Posterior vena cava (tissue), 2 donors: ENCODE measurements at places on chromosomes 13 and 19.
A peak's percentile ranks its signal among the peaks of the same experiment; 100 is the strongest.

DNA sequence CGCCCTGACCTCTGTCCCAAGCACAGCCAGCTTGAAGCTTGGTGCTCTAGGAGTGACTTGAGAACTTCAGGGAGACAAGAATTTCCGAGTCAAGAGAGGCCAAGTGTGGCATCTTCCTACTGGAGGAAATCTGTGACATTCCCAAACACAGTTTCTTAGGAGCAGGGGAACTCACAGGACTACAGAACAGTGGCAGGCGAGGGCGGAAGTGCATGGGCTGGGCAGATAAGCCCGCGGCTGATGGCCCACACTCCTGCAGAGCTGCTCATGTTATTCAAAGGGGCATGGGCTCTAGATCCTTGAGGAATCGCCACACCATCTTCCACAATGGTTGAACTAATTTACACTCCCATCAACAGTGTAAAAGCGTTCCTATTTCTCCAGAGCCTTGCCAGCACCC lies 168.8 kb downstream of the KATNAL1 start:
- DNase-seq, result peak; percentile 31

GRCh38 chr19:1035998-1036621 lies 3.8 kb upstream of the ABCA7 start:
- no peak for DNase-seq

DNA sequence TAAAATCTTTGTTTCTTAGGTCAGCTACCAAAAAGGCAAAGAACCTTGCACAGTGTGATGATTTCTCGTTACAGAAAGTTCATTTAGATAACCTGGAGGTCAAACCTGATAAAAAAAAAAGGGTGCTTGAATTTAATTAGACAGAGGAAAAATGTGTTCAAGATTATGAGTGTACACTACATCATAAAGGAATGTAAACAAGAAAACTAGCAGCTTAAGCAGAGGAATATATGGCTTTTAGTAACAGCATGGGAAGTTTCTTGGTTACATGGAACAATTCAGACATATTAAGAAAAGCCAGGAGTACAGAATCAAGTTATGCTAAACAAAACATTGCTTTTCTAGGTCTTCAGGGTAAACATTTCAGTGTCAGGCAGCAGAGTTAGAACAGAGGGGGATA lies 32.9 kb downstream of the ING1 start:
- DNase-seq, result no peak

GRCh38 chr19:14901675-14902260 lies 15.8 kb upstream of the OR7A17 start:
- DNase-seq, result no peak

DNA sequence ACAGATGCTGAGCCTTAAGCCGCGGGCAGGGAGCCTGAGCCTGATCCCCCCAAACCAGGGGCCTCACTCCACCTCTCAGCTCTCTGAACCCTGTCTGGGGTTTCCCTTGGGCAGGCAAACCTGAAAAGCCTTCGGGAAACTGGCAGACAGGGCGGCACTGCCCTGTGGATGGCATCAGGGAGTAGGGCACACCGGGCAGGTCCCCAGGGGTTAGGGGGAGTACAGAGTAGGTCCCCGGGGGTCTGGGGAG lies 9.7 kb downstream of the MKNK2 start:
- DNase-seq, result no peak

- DNase-seq, result no peak
Measured at GRCh38 chr13:110067355-110068175, 239.4 kb downstream of the COL4A1 start.

DNA sequence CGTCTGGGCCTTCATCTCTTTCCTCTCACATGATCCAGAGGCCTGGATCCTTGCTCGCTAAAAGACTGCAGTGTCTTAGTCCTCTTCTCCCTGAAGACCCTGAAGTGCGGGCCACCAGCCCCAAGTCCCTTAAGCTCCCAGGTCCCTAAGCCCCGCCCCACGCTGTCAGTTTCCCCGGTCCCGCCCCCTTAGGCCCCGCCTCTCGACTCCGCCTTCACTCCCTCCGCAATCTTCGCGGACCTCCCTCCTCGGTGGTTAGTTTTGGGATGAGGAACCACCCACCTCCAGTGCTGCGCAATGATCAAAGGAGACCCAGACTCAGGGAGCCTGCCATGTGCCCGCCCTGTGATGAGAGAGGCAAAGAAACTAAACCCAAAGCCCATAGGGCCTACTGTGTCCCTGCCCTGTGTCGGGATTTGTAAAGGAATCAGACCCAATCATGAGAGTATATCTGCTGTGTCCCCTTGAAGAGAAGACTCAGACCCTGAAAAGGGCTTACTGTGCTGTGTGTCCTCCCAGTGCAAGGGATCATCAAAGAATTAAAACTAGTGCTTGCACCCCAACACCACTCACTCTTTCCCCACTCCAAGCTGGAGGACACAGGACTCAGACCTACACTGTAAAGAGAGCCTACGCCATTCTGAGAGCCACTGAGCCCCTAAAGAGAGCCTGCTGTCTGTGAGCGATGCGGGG lies 3.0 kb upstream of the COX6B1 start:
- peak; percentile 94 for DNase-seq

DNA sequence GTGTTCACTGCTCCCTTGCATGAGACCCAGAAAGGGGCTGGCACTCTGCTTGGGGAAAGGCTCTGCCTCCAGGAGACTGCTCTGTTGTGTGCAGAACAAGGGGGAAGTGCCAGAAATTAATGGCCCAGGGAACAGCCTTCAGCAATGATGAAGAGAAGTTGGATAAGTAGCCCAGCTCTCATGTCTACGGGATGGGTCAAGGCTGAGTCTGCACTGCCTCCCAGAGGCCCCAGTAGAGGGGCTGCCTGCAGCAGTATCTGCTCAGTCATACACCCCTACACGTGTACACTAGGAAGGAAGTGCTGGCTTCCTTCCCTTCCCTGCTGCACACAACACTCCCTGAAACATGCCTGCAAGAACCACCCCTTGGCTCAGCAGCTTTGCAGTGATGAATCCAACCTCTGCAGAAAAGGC lies 54.6 kb upstream of the URI1 start:
- peak; percentile 26 for DNase-seq

DNA sequence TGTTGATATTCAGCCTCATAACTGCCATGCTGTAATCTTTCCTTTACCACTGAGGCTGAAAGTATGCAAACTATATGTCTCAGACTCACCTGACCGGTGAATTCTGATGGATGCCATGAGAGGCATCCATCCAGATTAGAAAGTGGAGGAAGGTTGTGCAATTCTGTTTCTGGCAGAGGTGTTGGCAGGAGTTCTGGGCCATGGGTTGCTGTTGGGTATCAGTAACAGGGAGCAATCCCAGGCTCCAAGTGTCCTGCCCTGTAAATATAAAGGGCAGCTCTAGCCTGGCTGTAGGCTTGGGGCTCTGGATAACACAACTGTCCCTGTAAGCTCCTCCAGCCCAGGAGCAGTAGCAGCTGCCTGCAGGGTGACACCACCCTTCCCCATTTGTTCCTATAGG lies 77.4 kb upstream of the ABCC4 start:
- DNase-seq, result no peak

GRCh38 chr19:3225169-3225485 lies 666 bp downstream of the CELF5 start:
- DNase-seq, result no peak

- DNase-seq, result no peak
Measured at GRCh38 chr19:3108775-3109174, 14.6 kb downstream of the GNA11 start.

- DNase-seq, result no peak
Measured at GRCh38 chr13:44131069-44131614, 242.5 kb upstream of the SERP2 start.

- DNase-seq, result no peak
Measured at GRCh38 chr13:95787356-95788099, 110.6 kb downstream of the DNAJC3 start.

- peak; percentile 44 for DNase-seq
Measured at GRCh38 chr19:8302734-8303133, 5.4 kb downstream of the CD320 start.

- DNase-seq, result no peak
Measured at GRCh38 chr13:74730556-74731331, 596.5 kb upstream of the KLF12 start.

GRCh38 chr13:101751488-101751887 lies 299.0 kb downstream of the ITGBL1 start:
- no peak for DNase-seq

DNA sequence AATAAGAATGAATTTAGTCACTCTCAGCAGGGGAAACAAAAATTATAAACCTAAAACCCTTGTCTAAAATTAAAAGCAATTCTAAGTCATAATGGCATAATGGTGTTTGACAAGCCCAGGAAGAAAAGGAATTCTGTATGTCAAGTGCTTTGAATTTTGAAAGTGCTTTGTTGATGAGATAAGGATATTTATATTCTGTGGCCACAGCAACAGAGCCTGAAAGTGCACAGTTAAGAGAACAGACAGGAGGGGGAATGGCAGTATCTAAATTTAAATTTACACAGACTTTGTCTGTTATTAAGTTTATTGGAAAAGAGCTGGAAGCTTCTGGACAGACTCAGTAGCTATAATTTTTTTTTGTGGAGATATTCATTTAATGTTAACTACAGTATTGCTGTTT lies 69.8 kb downstream of the OLFM4 start:
- DNase-seq, result no peak

GRCh38 chr13:20714563-20715329 lies 11.2 kb downstream of the IL17D start:
- peak; percentile 94 for DNase-seq

GRCh38 chr19:53868091-53868891 lies 608 bp downstream of the MYADM start:
- DNase-seq, result peak; percentile 92

DNA sequence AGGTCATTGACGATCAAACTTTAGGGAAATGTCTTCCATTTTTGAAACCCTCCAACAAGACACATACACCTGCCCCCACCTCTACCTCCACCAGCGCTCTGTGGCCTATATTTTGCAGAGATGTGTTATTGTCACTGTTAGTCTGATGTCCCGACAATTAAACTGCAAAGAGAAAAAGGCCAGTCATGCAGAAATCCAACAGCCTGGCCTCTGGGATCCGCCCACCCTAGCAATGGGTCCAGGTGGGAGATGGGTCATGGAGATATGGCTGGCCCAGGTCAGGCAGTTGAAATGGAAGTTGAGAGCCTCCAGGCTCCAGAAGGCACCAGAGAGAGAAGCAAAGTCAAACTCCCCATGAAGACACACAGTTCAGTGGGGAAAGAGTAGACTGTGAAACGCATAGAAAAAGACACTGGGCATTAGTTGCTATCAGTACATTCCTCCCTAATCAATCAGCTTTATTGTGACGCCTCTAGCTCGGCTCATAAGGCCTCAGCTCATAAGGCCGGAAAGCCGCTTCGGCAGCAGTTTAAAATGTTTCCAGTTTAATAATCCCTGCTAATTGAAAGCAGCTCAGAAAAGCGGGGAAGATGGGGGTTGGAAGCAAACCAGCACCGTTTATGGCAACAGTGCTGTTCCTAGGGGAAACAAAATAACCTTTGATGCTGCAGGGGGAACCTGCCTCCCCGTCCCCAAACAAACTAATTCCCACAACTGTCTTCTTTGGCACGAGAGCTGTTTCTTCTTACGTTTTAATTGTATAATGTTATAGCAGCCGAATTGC lies 239.7 kb upstream of the ZNF507 start:
- DNase-seq, result no peak

DNA sequence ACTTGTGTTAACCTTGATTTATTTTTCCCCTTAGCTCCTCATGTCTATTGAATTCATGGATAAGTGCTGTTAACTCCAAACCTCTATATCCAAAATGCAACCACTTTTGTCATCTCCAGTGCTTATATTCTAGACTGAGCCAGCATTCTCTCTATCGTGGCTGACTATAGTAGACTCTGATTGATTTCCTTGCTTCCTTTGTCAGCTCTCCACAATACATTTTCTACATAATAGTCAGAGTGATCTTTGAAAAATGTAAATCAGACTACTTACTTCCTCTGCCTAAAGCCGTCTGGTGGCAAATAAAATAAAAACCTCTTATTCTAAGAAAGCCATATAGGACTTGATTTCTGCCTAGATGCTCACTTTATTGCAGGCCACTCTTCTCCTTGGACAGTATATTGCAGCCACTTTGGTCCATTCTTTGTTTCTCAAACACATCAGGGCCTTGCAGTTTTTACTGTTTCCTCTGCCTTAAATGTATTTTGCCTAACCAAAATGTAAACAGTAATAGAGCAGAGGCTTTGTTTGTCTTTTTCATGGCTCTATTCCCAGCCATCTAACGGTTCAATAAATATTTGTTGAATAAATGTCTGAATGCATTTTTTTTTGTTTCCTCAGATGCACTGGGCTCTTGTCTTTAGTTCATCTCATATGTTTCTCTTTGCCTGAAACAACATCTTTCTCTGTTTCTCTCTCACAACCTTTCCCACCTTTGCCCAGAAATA lies 243.6 kb upstream of the CSNK1A1L start:
- DNase-seq, result no peak

- DNase-seq, result no peak
Measured at GRCh38 chr19:491146-491741, 5.0 kb upstream of the MADCAM1 start.

- DNase-seq, result peak; percentile 70
Measured at GRCh38 chr13:111912991-111913760, 153.8 kb upstream of the SOX1 start.

GRCh38 chr19:33325920-33326319 lies 23.6 kb upstream of the CEBPA start:
- DNase-seq, result peak; percentile 88

- no peak for DNase-seq
Measured at GRCh38 chr13:71879129-71879535, 12.1 kb upstream of the DACH1 start.
